ENCODE measurements at places on chromosomes 2 and 18.

- no peak for DNase-seq
Observed at GRCh38 chr2:176178757-176179295, 9.6 kb upstream of the HOXD1 start.

DNA sequence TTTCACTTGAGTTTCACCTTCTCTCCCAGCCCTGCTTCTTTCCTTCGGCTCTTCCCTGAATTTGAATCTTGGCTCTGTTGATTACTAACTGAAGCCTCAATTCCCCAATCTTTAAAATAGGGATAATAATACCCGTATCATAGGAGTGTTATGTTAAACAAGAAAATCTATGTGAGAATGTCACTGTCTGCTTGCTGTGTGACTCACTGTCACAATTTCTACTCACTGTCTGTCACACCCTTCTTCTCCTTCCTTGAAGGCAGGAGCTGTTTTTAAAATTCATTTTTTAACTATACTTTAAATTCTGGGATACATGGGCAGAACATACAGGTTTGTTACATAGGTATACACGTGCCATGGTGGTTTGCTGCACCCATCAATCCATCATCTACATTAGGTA is 141.6 kb upstream of the CXCR4 start:
- no peak for DNase-seq

GRCh38 chr18:5986257-5986931 is 91.1 kb upstream of the TMEM200C start:
- DNase-seq = no peak

DNA sequence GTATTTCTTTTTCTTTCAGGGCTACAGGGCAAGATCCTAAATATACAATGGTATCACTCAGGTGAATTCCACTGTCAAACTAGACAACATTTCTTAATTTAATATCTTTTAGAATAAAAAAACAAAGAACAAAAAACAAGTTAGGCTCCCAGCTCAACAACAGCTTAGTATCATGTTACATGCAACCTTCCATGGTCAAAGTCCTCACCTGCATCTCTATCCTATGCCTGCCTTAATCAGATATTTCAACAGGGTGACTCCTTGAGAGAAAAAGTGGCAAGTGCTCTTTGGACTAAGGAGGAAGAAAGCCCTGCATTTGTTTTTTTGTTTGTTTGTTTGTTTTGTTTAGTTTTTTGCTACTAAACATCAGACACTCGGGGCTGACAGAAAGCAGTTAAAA is 50.2 kb downstream of the WDFY1 start:
- DNase-seq = no peak

- no peak for DNase-seq
Observed at GRCh38 chr18:79952996-79953559, 1.6 kb upstream of the SLC66A2 start.

DNA sequence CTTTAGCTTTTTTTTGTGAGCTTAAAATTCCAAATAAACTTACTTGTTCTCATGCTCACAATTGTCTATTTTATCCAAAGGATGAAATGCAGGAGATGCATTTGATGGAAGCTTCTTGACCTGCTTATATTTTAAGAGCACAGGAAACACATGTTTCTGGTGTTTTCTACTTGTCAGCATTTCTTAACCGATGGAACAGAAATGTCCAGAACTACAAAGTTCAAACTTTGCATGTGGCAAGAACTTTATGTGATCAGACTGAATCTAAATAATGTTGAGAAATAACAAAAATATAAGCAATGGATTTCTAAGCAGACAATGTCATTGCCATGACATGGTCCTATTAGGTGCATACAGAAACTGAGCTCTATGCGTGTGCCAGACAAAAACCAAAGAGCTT is 9.9 kb upstream of the CTLA4 start:
- no peak for DNase-seq

GRCh38 chr2:3535467-3535793 is 16.1 kb upstream of the ADI1 start:
- DNase-seq = no peak

GRCh38 chr2:118442996-118443553 is 354.8 kb downstream of the INSIG2 start:
- DNase-seq = no peak

DNA sequence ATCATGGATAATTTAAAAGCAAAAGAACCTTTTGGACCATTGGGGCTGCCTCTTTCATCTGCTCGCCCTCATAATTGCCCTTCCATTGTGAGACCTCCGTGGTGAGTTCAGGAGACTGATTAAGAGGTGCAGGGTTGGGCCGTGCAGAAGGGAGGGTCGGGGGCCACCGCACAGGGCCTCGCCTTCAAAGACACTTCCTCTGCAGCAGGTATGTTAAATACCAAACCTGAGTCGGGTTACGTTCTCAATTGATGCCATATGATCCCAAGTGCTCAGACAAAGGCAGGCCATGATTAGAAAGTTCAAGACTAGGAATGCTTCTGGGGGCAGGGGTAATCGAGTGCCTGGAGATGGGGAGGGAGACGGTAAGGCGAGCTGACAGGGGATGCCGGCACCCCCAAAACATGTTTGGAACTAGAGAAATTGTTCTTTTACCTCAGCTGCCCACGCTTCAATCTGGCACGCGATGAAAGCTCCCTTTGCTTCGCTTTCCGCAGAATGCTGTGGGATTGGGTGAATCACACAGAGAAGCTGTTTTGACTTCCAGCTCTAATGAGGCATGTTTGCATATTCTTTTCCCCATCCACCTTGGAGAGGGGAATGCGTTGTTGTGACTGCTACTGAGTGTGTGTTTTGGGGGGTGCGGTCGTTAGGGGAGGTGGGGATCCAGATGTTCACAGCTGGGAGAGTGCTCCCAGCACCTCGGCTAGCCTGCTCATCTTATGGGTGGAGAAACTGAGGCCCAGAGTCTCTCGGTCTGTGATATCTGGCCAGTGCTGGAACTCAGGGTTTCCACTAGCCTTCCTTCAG is 309.1 kb downstream of the MYCN start:
- no peak for DNase-seq

DNA sequence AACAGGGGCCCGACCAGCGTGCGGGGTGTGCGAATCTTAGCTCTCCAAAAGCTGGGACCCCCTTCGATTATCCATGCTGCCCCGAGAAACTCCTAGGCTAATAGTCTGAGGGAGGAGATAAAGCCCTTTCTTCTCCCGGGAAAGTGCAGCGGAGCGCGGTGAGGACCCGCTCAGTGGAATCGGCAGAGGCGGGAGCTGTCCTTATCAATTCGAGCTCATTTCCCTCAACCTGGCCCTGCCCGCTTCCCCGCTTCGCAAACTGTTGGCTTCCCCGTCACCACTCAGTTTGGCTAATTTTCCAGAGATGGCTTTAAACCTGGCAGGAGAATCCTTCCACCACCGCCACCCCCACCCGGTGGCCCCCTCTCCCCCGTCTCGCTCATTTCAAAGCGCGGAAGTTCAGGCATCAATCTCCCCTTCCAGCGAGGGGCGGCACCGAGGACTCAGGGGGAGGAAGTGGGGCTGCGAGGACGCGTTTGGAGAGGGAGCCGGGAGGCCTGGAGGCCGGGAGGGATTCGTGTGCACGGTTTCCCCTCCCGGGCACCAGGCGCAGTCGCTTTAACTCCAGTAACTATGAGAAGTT is 1.6 kb downstream of the KLHL14 start:
- DNase-seq = no peak

DNA sequence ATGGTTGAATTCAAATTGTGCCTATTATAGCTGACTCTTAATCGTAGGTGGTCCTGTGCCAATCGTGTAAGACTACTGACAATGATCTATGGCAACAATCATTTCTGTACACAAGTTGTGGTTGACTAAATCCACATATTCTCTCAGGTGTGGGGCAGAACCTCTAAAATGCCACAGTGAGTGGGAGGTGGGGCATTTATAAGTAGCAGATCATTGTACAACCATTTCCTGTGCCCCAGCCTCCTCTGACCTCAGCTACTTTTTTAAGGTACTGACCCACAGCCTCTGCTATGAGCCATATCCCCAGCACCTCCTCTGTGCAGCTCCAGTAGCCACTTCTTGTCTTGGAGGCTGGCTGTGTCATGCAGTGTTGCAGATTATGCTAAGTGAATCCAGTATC is 48.6 kb upstream of the RAPH1 start:
- DNase-seq = no peak

GRCh38 chr2:26463244-26464192 is 14.4 kb downstream of the OTOF start:
- peak; percentile 55 for DNase-seq

DNA sequence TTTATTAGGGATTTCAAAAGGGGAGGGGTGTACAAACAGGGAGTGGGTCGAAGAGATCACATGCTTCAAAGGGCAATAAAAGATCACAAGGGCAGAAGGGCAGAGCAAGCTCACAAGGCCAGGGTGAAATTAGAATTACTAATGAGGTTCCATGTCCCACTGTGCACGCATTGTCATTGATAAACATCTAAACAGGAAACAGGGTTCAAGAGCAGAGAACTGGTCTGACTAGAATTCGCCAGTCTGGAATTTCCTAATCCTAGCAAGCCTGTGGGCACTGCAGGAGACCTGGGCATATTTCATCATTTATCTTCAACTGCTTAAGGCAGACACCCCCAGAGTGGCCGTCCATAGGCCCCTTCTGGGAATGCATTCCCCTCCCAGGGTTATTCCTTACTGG is 408.2 kb downstream of the ZNF804A start:
- DNase-seq = no peak

- no peak for DNase-seq
Observed at GRCh38 chr2:236964291-236964690, 121.4 kb upstream of the COPS8 start.

DNA sequence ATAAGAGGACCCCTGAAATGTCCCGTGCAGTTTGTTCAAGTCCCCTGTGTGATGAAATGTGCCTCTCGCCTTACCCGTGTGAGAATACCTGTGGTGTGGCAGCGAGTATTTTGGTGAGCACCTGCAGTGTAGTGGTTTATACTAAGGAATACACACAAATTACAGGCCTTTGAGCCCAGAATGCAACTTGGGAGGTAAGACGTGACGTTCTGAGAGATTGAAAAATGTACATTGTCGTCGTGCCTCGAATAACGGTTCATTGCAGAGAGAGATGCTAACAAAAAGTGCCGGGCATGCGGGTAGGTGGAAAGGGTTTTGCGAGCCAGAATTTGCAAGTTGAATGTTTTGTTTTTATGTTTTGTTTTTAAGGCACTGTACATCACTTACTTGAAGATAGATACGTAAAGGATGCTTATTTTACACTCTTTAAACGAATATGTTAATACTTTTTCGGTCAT is 867 bp downstream of the RBBP8 start:
- no peak for DNase-seq

GRCh38 chr2:32812316-32812715 is 134.4 kb upstream of the LTBP1 start:
- no peak for DNase-seq

DNA sequence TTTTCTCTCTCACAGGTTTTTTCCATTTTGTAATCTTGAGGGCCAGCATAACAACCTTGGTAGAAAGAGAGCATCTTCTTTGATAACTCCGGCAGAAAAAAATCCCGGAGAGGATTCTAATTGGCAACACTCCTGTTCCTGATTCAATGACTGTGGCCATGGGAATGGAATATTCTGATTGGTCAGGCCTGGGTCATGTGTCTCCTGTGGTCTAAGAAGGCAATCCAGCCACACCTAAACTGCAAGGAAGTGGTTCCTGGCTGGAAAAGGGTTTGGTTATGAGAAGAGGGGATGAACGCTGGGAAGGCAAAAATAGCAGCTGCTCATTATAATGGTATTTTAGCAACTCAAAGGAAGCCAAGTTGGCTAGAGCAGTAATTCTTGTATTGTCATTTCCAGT is 24.8 kb upstream of the ZNF638 start:
- no peak for DNase-seq

DNA sequence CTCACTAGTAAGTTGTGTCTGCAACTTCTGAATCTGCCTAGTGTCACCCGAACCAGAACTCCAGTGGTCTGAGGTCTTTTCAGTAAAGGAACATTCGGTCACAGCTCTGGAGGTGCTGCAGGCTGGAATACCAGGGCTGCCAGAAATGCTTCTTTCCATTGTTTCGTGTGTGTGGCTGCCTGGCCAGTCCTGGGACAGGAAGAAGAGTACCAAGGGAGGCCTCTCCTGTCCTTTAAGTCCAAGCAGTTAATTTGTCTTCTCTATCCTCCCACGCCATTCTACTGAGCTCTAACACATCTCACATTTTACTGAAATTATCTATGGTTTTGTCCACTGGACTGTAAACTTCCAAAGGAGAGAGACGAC is 196.0 kb downstream of the LNPK start:
- no peak for DNase-seq

- no peak for DNase-seq
Observed at GRCh38 chr2:86055314-86055713, 50.4 kb downstream of the POLR1A start.

- DNase-seq = no peak
Observed at GRCh38 chr2:240810199-240810598, 9.8 kb downstream of the KIF1A start.

- DNase-seq = no peak
Observed at GRCh38 chr2:238003234-238004031, 36.6 kb downstream of the UBE2F start.

- no peak for DNase-seq
Observed at GRCh38 chr2:135163306-135163705, 111.2 kb downstream of the RAB3GAP1 start.

DNA sequence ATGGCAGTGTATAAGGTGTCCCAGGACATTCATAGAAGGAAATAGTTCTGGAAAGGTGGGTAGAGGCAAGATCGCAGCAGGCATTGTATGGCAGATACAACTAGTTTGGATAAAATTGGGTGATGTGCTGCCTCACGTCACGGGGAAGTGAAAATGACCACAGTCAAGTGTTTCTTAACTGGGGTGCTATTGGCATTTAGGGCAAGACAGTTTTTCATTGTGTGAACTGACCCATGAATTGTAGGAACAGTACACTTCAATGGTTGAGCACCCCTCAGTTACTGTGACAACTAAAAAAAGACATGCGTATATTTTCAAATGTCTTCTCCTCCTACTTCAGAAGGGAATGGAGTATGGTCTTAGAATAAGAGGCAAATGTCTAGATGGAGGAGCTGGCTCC is 22.3 kb upstream of the CYRIA start:
- no peak for DNase-seq

GRCh38 chr2:160339726-160340125 is 139.7 kb upstream of the ITGB6 start:
- DNase-seq = no peak

DNA sequence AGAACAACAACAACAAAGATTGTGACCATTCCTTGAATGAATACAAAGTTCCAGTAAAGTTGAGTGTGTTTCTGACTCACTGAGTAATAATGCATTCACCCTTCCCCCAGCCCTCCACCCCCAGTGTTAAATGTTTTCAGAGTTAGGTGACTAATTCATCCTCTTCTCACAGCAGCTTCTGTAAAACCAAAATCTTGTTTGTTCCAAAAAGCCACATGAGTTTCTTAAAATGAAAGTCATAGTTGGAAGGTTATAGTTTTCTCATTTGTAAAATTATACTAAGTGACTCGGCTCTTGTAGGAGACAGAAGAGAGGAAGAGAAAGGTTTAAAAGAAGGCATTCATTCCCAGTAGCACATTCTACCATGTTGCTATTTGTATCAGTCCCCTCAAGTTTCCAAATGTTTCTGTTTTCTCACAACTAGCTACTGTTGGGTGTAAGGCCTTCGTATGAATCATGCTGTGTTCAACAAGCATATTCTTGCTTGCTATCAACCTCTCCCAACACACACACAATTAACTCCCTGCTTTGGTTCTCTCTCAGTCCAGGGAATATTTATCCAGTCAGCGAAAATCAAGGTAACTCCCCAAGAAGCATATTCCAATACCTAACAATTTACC is 75.3 kb downstream of the MBD2 start:
- DNase-seq = no peak

All from Right ventricle myocardium inferior (tissue), 1 donor.